ENCODE measurements at places on chromosomes 6 and 20. TPM values are rescaled to one million over a fixed set of nuclear protein-coding genes. Genes with fewer than 3 reads are reported as not detected.

- no peak for DNase-seq
Observed at GRCh38 chr6:128097009-128097408, 196.2 kb upstream of the THEMIS start.

DNA sequence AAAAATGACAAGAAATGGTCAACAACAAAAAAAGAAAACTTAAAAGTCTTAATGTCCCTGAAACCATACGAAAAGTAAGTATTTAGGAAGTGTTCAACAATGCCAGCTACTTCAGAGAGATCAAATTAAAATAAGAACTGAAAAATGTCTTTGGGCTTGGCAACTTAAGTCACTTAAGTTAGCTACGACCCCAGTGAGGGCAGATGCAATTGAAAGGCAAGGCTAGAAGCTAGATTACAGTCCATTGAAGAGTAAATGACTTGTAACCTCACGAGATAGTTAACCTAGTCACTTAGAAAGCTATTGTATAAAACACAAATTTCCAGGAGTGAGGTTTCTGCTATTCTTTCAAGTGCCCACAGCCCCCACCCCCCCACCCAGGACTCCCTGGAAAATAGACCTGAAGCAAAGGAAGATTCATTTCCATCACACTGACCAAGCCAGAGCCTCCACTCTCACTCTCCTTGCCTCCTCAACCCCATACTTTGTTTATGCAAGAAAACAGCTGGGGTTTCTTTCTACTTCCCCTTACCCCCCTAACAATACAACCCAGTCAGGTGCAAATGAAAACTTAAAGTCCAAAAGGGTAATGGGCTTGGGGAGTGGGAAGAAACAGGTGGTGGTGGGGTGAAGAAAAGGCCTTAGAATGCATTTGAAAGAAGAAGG lies 14.6 kb downstream of the RTN4IP1 start:
- DNase-seq: peak; percentile 69

The SLC22A2 gene
- 0.42 TPM for total RNA-seq

The BACH2 gene
- 2.5 TPM for total RNA-seq

The OR2H2 gene
- not detected for total RNA-seq

The VARS2 gene
- 54.4 TPM for total RNA-seq
